Placental epithelial cell (primary cell): ENCODE measurements at places on chromosomes 12 and 14. TPM values are rescaled to one million over a fixed set of nuclear protein-coding genes. Genes with fewer than 3 reads are reported as not detected.

The SYNDIG1L gene
- total RNA-seq = not detected in 2 replicates

The SMIM41 gene
- 0.39 TPM in 1 of 2 replicates, not detected in the other for total RNA-seq

The ESRRB gene
- under 0.01 and 0.22 TPM in 2 replicates for total RNA-seq

The JPH4 gene
- total RNA-seq = under 0.01 and 0.22 TPM in 2 replicates

The RNF212B gene
- total RNA-seq = not detected in 2 replicates
